Stimulated activated CD4-positive, alpha-beta T cell treated with anti-CD3 and anti-CD28 coated beads, Interleukin-2, amount 100 ng/mL, for 24 hours (primary cell): ENCODE measurements at places on chromosomes 7 and 10.

GRCh38 chr10:118927321-118927720 lies 102.2 kb upstream of the NANOS1 start:
- no peak for DNase-seq

DNA sequence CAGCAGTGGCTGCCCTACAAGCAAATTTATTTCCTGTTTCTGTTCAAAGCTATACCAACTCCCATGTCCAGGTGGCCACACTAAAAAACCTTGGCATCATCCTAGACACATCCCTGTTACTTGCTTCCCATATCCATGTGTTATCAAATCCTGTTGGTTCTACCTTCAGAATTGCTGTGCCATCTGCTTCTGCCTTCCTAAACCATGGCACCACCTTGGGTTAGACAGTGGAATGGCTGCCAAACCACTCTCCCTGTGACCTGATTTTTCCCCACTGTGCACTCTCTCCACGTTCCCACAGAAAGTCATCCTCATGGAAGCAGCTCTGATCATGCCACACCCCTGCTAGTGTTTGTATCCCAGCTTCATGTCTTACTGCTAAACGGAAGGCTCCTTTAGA lies 697.6 kb upstream of the GALNT17 start:
- no peak for DNase-seq

DNA sequence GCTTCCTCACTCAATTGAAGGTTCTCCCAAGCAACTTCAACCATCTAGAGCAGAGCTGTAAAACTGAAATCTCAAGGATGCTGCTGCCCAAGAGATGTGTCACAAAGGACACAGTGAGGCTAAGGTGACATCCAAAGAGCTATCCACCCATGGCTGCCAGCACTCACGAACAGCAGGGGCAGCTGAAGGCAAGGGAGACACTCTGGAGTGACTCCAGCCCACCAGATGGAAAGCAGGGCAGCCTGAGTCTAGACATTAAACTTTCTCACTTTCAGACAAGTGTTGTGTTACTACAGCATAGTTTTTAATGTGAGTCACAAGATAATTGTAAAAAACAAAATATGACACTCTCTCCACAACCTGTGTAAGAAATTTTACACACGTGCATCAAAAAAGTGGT lies 113.5 kb downstream of the LARP4B start:
- DNase-seq: no peak

- no peak for DNase-seq
Measured at GRCh38 chr7:78690174-78690573, 763.3 kb downstream of the MAGI2 start.

- no peak for DNase-seq
Measured at GRCh38 chr10:70158113-70158512, 11.6 kb upstream of the TYSND1 start.

DNA sequence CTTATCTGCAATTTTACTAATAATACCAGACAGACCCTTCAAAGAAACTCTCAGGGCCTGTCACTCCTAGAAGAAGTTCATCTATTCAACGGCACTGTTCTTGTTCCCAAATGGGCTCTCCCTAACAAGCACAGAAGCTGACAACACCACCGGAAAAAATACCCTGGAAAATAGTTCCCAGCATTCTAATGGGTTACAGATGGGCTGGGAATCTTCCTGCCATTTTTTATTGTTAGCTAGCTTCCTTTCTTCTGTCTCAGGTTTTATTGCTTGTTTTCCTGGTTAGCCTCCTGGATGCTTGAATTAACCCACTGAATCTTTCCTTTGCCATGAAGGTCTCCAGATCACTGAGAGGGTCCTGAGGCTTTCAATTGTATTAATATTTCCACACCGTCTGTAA lies 689.8 kb upstream of the NRP1 start:
- DNase-seq: no peak

- no peak for DNase-seq
Measured at GRCh38 chr10:32618482-32618881, 172.5 kb downstream of the CCDC7 start.

DNA sequence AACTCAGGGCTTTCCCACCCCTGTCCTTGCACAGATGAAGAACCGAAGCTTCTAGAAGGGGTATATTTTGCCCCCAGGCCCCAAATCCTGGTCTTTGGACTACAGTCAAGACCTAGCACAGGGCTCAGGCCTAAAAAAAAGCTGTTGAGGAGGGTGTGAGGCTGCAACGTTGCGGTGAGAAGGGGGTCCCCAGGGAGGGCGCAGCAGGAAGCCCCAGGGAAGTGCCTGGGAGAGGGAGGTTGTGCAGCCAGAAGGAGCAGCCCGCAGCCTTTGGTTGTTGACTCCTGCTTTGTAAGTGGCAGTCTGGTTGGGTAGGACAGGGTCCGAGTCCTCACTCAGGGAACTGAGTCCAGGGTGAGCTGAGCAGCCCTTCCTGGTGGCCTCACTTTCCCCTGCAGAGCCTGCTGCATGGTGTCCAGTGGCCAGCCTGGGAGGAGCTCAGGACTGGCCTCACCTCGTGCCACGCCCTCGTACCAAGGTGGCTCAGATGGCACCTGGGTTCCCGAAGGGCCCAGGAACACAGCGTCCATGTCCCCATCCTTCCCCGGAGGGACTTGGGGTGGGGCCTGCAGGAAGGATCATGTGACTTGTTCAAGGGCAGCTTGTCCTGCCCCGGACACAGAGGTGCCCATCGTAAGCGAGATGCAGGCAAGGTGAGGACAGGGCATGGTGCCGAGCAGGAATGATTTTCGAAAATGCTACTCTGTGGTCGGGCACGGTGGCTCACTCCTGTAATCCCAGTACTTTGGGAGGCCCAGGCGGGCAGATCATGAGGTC lies 166.4 kb upstream of the TNRC18 start:
- DNase-seq: no peak

GRCh38 chr7:38950309-38950708 lies 27.4 kb upstream of the POU6F2 start:
- DNase-seq: no peak
